ENCODE measurements at places on chromosomes 11 and 22. TPM values are rescaled to one million over a fixed set of nuclear protein-coding genes. Genes with fewer than 3 reads are reported as not detected.

The C1QTNF5 gene
- 43.1 TPM for total RNA-seq

The OR8D1 gene
- not detected for total RNA-seq

The TCN1 gene
- not detected for total RNA-seq

The SCGB2A2 gene
- total RNA-seq, result not detected

The SHANK2 gene
- not detected for total RNA-seq

The OR11H1 gene
- not detected for total RNA-seq

The PHOX2A gene
- not detected for total RNA-seq

The CCDC73 gene
- not detected for total RNA-seq

The OR51E2 gene
- not detected for total RNA-seq

The AHNAK gene
- total RNA-seq, result 990 TPM

The BLID gene
- total RNA-seq, result 15.5 TPM

The MYRF gene
- 1.4 TPM for total RNA-seq

The TST gene
- total RNA-seq, result 40.9 TPM

The SYT8 gene
- not detected for total RNA-seq

The MMP27 gene
- total RNA-seq, result not detected

Measured in thoracic aorta endothelial cell (primary cell).